ENCODE measurements at places on chromosomes 12 and 14.

DNA sequence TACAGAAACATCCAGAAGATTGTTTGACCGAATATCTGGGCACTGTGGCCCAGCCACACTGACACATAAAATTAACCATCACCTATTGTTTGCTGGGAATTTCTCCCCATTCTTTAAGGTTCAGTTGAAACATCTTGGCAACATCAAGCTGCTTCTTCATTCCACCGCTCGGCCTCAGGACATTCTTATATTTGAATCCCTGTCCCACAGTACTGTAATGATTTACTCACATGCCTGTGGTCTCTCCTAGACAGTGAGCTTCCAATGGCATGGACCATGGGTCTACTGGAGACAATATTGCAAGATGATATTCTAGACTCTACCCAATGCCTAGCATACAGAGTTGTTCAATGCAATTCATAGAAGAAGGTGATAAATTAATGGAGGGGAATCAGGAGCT, 56.1 kb downstream of the EMP1 start:
- no peak for DNase-seq

DNA sequence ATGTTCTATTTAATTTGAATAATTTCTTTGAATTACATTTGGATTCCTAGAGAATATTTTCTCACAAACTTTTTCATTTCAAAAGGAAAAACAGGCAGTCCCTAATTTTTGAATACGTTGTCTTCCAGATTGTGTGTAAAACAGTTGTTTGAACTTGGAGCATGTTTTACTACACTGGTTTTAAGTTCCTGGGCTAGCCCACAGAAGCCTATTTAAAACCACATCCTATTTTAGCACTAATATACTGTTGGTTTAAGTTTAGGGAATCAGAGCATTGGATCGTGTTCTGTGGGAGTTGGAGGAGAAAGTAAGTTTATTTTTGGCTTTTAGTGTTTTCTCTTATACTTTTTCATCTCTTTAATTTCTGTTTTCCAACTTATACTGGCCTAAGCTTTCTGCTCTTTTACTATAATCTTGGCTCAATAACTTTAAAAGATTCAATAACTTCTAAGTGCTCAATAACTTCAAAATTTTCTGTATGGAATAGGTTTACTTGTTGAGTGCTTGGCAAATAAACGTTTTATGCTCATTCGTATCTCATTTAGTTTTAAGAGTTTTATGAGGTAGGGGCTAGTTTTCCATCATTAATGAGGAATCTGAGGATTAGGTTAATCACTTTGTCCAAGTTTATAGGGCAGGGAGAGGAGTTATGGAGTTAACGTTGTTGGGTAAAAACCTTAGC, 14.9 kb downstream of the LEMD3 start:
- DNase-seq = no peak

- no peak for DNase-seq
Observed at GRCh38 chr14:63212776-63213500, 8.7 kb downstream of the RHOJ start.

- DNase-seq = peak; percentile 9
Observed at GRCh38 chr12:92847368-92847767, 81.7 kb downstream of the EEA1 start.

DNA sequence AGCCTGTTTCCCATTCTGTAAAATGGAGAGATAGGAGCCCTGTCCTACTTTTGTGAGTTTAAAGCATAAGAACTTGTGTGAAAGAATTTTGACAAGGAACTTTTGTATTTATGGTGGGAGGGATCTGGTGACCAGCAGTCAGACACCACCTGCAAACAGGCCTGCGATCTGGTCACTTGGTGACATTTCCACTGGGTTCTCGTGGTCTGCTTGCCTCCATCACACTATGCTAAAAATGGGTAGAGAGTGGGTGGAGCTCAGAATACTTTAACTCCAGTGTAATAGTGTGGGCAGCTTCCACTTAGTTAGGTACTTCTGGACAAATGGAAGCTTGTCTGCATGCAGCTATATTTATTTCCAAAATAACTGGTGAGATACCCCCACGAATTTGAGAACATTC, 26.5 kb upstream of the PLXNC1 start:
- no peak for DNase-seq

GRCh38 chr12:252636-253035, 10.0 kb downstream of the SLC6A13 start:
- DNase-seq = no peak

DNA sequence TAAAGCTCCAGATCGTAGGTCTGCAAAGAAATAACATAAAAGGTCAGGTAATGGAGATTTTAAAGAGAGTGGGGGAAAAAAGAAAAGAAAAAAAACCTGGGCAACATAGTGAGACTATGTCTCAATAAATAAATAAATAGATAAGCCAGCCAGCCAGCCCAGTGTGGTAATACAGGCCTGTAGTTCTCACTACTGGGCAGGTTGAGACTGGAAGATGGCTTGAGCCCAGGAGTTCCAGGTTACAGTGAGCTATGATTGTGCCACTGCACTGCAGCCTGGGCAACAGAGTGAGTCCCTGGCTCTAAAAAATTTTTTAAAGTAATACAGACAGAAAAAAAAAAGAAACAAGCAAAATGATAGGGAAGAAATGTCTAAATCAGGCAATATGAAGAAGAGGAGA, 43.2 kb upstream of the BBS10 start:
- DNase-seq = no peak

- DNase-seq = peak; percentile 50
Observed at GRCh38 chr14:104681689-104682074, 7.7 kb upstream of the INF2 start.

GRCh38 chr12:78220811-78221210, 390.1 kb downstream of the NAV3 start:
- no peak for DNase-seq

DNA sequence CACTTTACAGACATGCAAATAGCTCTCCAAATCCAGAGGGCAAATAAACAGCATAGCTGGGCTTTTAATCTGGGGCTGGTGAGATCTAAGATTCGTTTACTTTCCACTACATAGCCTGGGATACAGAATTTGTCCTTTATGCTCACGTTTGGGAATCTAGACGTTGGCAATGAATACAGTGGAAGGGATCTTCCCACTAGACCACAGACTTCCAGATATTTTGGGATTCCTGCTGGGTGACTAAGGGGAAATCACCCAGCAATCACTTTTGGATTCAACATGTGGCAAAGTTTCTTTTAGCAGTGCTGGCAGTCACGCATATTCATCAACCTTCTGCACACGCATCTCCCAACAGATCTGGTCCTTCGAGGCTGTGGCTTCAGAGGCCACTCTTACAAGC, 23.5 kb downstream of the APPL2 start:
- peak; percentile 91 for DNase-seq

DNA sequence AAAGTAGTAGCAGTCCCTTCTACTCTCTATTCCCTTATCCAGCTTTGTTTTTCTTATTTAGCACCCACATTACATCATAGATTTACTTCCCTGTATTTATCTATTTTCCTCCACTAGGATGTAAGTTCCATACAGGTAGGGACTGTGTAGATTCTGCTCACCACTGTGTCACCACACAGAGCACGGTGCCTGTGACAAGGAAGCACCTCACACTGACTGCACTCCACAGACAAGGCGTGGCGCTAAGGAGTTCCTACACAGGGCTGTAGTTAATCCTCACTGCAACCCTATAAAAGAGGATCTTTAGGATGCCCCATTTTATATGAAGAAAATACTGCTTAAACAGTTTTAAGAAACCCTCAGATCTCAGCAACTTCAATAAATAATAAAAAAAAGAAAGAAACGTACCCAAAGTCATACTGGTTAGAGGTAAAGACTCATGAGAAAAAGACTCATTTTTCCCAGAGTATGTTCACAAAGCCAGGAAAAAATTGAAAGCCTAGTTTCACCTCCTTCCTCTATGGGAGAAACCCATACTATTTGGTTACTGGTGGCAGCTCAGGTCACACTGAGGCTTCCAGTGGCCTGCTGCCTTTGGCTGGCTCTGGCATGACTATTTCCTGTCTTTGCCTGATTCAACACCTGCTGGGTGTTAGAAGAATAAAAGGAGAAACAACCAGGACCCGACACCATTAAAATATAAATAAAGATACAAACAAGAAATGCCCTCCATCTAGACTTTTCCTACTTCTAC, 36.9 kb downstream of the RAD9B start:
- no peak for DNase-seq

- no peak for DNase-seq
Observed at GRCh38 chr14:91405241-91405721, 12.3 kb downstream of the CCDC88C start.

GRCh38 chr12:5912437-5913334, 32.4 kb downstream of the ANO2 start:
- DNase-seq = no peak

DNA sequence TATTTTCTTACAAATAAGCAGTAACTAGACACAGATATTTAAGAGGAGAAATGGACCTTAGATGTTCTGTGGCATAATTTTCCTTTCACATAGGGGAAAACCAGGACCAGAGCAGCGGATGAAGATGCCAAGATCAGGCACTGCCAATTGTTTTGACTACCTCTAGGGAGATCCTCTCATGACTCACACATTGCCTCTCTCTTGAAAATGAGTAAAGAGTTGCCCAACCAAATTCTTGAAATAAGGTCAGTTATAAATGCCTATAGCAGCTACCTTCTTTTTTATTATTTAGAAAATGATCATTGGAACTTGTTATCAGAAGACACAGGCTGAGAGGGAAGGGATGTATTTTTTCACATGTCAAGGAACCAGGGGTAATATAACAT, 263.4 kb upstream of the PLEKHG7 start:
- DNase-seq = peak; percentile 58

GRCh38 chr12:32183650-32184049, 77.0 kb downstream of the BICD1 start:
- no peak for DNase-seq

DNA sequence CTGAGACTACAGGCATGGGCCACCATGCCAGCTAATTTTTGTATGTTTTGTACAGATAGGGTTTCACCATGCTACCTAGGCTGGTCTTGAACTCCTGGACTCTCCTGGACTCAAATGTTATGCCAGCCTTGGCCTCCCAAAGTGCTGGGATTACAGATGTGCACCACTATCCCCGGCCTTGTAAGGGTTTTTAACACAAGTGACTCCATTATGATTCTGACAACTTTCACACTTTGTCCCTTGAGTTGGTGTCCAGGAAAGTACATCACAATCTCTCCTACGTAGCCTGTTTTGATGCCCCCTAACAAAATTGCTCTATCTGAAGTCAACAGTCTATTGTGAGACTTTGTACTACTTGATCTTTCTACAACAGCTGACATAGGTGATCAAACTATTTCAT, 11.4 kb upstream of the METAP2 start:
- DNase-seq = no peak

DNA sequence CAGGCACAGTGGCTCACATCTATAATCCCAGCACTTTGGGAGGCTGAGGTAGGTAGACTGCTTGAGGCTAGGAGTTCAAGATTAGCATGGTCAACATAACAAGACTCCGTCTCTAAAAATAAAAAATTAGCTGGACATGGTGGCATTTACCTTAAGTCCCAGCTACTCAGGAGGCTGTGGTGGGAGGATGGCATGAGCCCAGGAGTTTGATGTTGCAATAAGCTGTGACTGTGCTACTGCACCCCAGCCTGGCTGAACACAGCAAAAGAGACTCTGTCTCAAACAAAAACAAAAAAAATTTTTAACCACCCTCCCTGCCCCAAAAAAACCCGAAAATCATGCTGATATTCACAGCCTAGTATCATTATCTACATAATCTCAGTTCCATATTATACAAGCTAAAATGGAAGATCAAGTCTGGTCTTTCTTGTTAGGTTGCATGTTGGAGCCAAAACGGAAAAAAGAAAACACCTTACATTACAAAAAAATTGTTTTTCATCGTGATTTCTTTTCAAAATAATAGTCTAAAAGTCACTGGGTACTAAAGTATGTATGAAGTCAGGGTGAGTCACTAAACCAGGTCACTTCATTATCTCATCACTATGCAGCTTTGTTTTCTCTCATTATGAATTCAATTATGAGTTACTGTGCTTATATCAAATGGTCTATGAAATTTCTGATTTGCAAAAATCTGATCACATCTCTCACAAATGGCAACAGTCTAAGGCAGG, 13.8 kb downstream of the GXYLT1 start:
- no peak for DNase-seq

- no peak for DNase-seq
Observed at GRCh38 chr12:46244273-46244915, 24.4 kb downstream of the SLC38A1 start.

GRCh38 chr12:109160433-109160832, 44.0 kb downstream of the ACACB start:
- DNase-seq = no peak

DNA sequence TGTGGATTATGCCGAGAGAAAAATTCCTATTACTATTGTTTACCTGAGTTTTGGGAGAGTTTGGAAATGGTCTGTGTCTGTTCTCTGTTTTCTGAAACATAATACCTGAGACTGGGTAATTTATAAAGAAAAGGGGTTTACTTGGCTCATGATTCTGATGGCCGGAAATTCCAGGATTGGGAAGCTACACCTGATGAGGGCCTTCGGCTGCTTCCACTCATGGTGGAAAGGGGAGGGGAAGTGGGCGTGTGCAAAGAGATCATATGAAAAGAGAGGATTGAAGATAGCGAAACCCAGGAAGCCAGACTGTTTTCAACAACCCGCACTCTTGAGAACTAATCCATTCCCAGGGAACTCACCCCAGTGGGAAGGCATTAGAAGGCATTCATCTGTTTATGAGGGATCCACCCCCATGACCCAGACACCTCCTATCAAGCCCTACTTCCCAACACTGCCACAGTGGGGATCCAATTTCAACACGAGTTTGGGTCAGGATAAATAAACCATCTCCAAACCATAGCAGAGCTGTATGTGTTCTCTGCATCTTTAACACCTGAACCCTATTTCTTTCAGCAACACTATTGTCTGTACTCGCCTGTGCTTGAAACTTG, 51.1 kb downstream of the APAF1 start:
- no peak for DNase-seq

DNA sequence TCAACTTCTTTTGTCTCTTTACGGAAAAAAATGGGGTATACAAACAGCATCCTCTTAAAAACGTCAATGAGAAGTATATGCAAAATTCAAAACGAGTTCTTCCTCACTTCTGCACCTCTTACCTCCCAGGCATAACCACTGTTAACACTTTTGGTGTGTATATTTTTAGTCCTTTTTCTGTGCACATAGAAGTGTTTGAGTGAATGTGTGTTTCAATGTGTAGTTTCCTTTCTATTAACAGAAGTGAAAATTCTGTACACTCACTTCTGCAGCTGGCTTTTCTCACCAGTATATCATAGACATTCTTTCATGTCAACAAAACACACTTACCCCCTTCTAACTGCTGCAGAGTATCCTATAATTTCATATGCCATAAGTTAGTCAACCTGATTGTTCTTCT, 5.4 kb downstream of the UBR7 start:
- DNase-seq = no peak

DNA sequence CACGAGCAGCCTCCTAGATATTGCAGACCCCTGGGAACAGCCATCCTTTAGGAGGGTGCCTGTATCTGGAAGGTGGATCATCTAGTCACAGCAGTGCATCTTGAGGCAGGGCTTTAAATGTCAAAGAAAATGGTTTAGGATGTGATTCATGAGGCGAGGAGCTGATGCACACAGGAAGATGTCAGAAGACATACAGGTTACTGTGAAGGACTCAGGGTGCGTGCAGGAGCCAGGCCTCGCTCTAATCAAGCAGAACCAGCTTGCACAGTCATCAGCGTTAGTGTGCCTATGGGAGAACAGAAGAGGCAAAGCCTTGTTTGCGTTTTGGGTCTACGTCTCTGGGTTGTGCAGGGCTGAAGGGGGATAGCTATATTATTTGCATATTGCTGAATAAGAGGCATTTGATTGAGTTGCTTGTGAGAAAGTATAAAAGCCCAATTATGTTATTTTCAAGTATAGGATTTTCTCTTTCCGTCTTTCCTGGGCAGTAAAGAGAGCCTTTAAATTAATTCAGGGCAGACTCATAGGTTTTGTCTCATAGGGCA, 77.3 kb upstream of the RPH3A start:
- no peak for DNase-seq

- DNase-seq = no peak
Observed at GRCh38 chr14:71467361-71467811, 464.8 kb upstream of the RGS6 start.

All from HS-5 (cell line).